KG1 (cell line): ENCODE measurements at places on chromosomes 2 and 18.
A peak's percentile ranks its signal among the peaks of the same experiment; 100 is the strongest.

DNA sequence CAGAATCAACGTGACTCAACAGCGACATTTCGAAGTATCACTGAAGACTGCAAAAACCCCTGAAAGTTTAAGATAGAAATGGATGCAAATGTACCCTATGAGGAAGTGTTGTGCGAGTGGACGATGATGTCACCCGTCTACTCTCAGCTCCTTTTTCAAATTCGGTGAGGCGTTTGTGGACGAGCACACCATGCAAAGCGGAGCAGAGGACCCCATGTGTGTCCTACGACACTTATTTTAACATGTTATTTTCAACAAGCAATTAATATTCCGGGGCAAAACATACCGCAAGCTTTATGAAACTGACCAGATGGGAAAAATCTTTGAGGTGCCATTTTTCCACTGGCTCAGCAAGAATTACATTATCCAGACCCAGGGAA, 2.0 kb downstream of the PXDN start:
- no peak for DNase-seq

DNA sequence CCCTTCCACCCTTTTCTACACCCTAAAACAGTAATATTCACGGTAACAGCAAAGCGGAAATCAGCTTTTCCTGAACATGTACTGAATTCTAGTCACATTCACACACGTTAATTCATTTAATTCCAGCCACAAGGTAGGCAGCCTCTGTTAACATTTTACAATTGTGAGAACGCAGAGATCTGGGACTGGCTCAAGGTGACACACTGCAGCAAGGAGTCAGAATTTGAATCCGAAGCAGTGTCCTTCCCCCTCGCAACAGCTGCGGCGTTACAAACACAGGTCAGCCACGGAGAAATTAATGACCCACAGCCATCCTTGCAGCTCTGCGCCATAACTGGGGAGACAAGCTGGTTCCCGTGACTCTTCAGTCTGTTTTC, 818 bp upstream of the SLC20A1 start:
- DNase-seq: peak; percentile 39

- no peak for DNase-seq
These were observed 25.7 kb downstream of the MDH1 start for GRCh38 chr2:63614448-63614968.

- no peak for DNase-seq
These were observed 11.2 kb downstream of the CELF4 start for GRCh38 chr18:37554399-37554787.

- no peak for DNase-seq
These were observed 22.4 kb downstream of the MOGAT1 start for GRCh38 chr2:222693837-222694236.

DNA sequence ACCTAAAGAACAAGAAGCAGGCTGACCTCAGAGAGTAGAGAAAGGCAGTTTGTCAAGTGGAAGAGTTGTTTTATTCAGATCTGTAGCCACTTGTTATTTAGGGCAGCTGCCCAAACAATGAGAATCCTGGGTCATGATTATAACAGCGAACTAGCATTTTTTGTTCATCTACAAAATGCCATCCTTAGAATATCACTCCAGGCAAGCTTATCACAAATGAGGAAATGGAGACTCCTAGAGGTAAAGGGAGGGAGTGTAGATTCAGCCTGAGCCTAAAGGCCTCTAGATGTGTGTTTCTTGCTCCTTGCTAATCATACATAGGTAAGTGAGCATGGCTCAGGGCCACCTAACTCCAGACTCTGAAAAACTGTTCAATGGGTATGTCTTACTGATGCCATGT, 126.1 kb downstream of the HNMT start:
- no peak for DNase-seq

GRCh38 chr2:10211844-10212422, 89.4 kb downstream of the RRM2 start:
- no peak for DNase-seq

- DNase-seq: no peak
These were observed 99.8 kb downstream of the UXS1 start for GRCh38 chr2:106094131-106094841.

DNA sequence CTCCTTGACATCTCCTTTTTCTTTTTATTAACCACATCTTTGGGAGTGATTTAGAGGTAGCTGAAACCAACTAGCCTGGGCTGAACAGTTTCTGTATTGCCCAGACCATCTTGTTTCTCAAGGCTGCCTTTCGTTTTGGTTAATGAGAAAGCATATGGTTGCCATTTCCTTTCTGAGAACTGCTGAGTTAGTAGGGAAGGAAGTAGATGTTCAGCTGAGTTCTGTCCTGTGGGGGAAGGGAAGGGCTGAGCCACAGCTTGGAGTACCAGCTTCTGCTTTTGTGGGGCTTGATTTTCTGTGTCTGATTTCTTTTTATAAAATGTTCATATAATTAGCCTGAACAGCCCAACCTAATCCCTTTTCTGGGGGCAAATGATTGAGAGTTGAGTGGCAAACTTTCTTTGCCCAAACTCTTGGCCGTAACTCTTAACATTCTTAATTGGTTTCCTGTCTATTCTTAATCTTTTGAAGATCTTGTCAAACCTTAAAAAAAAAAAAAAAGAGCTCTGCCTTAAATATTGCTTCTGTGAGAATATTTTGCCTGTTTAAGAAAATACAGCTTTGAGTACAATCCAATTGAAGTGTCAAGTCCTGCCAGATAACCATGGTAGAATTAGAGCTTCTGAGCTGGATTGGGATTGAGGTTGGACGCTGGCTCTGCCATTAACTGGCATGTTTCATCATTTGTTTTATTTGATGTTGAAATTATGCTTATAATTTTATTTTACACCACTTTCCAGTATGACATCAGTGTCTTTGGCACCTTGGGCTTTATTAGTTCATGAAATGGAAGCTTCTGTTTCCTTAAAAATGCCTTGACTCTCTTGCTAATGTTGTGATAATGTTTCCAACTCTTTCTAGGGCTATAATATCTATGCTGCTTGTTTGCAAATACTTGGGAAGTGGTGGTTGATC, 1.9 kb upstream of the NABP1 start:
- DNase-seq: peak; percentile 77

GRCh38 chr2:210310550-210310949, 4.4 kb downstream of the MYL1 start:
- DNase-seq: no peak

DNA sequence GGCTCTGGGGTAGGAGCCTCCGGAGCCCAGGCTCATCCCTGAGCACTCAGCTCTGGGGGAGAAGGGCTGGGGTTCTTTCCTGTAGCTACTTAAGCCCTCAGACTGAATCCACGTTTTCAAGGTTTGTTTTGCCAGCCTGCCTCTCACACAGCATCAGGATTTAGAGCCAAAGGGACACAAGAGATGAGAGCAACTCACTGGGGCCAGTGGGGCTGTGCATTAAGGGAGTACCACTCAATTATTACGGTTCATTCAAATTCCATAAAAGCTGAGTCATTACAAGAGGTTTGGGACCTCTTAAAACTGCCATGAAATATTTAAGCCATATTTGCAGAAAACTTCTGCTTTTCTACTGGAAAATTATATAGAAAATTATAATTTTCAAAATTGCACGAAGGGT, 17.1 kb upstream of the SNED1 start:
- DNase-seq: no peak

GRCh38 chr2:227153307-227153706, 10.7 kb downstream of the COL4A4 start:
- no peak for DNase-seq

GRCh38 chr2:235077046-235077445, 125.2 kb downstream of the SH3BP4 start:
- no peak for DNase-seq

GRCh38 chr2:235747001-235747785, 253.3 kb downstream of the AGAP1 start:
- DNase-seq: no peak

- DNase-seq: no peak
These were observed 665.0 kb upstream of the FANCL start for GRCh38 chr2:58906081-58906645.

DNA sequence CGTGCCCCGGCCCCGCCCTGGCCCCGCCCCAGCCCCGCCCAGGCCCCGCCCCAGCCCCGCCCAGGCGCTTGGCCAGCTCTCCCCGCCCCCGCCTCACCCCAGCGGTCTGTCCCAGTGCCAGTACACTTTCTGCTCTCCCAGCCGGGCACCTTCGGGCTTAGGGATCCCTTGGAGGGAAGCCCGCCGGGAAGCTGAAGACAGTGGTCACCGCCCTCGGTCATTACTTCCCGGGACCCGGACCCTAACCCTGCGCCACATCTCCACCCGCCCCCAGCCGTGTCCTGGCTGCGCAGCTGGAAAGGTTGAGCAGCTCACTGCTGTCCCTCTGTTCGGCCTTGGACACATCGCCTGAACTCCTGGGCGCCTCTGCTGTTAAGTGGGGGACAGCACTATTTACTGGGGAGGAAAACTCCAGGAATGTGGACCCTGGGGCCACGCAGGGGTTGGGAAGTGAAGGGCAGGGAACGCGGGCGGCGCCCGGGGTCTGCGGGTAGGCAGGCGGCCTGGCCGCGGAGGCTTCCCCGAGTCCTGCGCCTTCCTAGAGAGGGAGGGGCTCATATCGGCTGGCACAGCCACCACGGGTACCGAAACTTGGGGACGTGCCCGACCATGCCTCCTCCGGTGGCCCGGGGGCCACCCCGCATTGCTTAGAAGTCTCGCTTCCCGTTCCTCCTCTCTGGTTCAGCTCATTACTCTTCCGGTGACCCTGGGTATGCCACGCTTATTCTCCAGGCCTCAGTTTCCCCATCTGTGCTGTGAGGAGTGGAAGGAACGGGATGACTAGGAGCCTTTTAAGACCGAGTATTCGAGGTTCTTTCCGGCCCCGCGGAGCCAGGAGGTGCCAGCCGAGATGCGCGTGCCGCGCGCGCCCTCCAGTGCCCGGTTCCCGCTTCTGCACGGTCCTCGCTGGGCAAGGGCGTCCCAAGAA, 121.0 kb downstream of the GYPC start:
- DNase-seq: peak; percentile 48

DNA sequence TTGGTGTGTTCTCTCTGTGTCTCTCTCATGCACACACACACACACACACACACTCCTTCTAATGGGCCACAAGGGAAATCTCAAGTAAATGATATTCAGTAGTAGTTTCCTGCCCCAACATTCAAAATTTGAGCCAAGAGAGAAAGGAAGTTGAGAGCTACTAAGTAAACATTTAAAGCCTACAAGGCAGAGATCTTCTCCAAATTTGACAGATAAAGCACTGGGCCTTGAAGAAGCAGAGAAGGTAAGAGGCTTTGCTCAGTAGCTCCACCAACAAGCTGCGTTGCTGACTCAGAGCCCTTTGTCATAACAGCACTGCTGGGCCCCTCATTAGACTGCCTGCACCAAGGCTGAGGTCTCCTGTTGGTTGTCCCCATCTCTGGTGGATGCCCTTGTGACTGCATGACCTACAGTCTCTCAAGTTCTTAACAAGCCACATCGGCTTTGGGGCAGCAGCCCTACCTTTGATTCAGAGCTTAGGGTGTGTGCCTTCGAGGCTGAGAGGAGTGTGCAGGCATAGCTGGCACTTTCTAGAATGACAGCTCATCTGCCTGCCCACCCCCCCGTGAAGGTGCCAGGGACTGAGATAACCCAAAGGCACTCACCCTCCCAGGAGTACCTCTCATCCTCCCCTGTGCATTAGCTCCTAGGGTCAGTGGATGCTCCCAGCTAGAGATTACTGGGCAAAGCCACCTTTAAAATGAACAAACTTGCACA, 32.3 kb upstream of the NEB start:
- no peak for DNase-seq

DNA sequence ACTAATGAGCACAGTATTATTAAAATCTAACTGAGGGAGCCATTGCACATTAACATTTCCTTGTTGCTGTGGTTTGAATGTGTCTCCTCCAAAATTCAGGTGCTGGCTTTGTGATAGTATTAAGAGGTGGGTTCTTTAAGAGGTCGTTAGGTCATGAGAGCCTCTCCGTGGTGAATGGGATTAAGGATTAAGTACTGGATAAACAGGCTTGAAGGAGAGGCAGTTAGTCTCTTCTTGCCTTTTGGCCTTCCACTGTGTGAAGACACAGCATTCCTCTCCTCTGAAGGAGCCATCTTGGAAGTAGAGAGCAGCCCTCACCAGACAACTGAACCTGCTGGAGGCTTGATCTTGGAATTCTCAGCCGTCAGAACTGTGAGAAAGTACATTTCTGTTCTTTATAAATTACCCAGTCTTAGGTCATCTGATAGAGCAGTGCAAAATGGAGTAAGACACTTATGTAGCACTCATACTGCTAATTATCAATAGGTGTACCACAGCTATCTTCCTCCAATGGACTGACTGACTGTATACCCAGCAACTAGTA, 182.7 kb downstream of the MYO3B start:
- no peak for DNase-seq

DNA sequence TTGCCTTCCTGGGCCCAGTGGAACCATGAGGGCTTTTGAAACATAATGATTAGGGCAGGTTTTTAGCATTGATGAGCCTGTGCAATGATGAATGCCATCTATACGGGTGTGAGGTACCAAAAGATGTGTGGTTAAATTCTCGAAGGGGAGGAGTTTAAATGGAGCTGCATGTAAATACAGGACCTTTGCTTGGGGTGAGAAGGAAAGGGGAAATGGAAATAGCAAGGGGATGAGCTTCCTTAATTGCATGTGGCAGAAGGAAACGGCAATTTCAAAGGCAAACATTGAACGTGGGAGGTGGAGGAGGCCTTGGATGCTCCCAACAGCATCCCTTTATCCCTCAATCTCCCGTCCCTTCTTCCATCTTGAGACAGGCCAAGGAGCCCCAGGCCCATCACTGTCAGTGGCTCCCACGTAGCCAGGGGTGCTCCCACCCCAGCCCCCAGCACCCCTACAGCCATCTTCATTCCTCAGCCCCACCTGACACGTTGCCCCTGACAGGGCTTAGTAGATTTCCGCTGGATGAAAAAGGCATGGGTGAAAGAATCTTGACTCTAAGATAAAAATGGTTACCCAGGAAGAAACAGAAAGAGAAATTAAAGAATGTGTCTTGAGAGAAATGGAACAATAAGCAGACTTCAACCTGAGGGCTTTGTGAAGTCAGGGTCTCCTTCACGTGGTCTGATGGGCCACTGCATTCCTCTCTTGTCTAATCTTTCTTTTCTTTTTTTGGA, 32.5 kb downstream of the INPP5D start:
- DNase-seq: no peak

DNA sequence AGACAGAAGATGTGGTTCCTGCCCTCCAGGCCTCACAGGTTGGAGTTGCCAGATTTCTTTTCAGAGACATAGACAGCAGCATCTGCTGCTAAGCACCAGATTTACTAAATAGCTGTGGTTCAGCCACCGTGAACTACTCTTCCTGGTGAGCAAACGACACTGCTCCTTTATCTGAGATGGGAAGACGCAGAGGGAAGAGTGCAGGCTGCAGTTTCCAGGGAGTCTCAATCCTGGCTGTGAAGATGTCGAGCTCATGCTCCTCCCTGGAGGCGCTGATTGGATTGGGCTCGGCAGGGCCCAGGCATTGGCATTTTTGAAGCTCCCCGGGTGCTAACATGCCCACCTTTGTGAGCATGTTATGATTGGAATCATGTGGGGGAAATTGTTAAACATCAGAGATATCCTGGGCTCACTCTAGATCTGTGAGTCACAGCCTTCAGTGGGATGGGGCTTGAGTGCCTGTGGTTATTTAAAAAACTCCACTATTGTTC, 314.8 kb downstream of the TSN start:
- DNase-seq: no peak
